ENCODE measurements at places on chromosomes 5 and 9. TPM values are rescaled to one million over a fixed set of nuclear protein-coding genes. Genes with fewer than 3 reads are reported as not detected.

ATP10B gene
- total RNA-seq, result not detected

NDFIP1 gene
- 53.0 TPM for total RNA-seq

PTPN3 gene
- 14.7 TPM for total RNA-seq

PTGDS gene
- total RNA-seq, result 0.59 TPM

INSL4 gene
- total RNA-seq, result 13.9 TPM

PCDHGA12 gene
- total RNA-seq, result not detected

DMGDH gene
- not detected for total RNA-seq

PLEKHG4B gene
- 0.90 TPM for total RNA-seq

PCDHGC4 gene
- not detected for total RNA-seq

AGXT2 gene
- total RNA-seq, result not detected

GRIN3A gene
- not detected for total RNA-seq

PCDHAC2 gene
- total RNA-seq, result 3.5 TPM

GCNT4 gene
- 0.46 TPM for total RNA-seq

MSX2 gene
- total RNA-seq, result 5.9 TPM

FEM1C gene
- 2.9 TPM for total RNA-seq

MYO10 gene
- total RNA-seq, result 64.3 TPM

TRIM41 gene
- 27.7 TPM for total RNA-seq

ELOVL7 gene
- total RNA-seq, result 10.9 TPM

IDNK gene
- total RNA-seq, result 4.4 TPM

CDC14B gene
- 6.8 TPM for total RNA-seq

CDC25C gene
- 10.7 TPM for total RNA-seq

FABP6 gene
- 0.87 TPM for total RNA-seq

ZNF782 gene
- 1.5 TPM for total RNA-seq

SLC4A9 gene
- not detected for total RNA-seq

KLHL3 gene
- total RNA-seq, result 0.18 TPM

EFNA5 gene
- 21.3 TPM for total RNA-seq

MOB3B gene
- 7.0 TPM for total RNA-seq

IL33 gene
- total RNA-seq, result 0.83 TPM

SPATA31D4 gene
- total RNA-seq, result not detected

Data from A549 treated with RU486 at 1 μM for 4 hours (cell line).